ENCODE measurements at places on chromosomes 3 and 15.

DNA sequence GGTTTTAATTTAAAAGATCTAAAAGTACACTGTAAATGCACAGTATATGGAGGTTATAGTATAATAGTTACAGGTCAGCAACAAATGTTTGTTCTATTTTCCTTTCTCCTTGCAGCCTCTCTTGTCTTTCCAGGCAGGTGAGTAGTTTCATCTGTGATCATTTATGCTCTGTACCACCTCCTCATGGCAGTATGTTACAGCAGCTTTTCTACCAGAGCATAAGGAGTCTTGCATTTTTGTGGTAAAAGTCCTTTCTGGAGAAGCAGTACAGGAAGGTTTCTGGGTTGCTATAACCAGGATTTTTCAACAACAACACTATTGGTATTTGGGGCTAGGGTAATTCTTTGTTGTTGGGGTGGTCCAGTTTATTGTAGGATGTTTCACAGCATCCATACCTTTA lies 59.5 kb downstream of the ZNF609 start:
- no peaks in the 10 kb centered on the region for H3K36me3 ChIP-seq
- no peaks in the 10 kb centered on the region for H3K27me3 ChIP-seq

GRCh38 chr3:115324056-115324455 lies 177.0 kb upstream of the ZBTB20 start:
- no peak overlapping the region for H3K4me3 ChIP-seq
- no peak overlapping the region for H3K27ac ChIP-seq
- no peak for DNase-seq
- H3K36me3 ChIP-seq: no peaks in the 10 kb centered on the region
- no peaks in the 10 kb centered on the region for H3K4me1 ChIP-seq

DNA sequence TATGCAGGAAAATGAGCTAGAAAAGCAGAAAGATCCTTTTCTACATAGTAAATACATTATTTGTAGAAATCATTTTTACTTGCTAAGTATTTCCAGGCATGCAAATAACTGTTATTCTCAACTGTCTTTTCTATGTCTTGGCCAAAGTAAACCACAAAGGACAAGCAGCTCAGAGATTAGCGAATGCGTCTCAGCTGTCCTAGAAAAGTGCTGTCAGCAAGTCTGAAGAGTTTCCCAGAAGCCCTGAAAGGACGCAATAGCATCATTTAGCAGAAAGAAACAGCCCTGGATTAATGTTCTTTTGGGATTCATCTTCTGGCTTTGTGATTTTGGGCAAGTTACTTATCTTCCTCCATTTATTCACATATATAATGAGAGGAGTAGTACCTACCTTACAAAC lies 100.3 kb downstream of the ZIC1 start:
- H3K27me3 ChIP-seq: no peaks in the 10 kb centered on the region
- no peaks in the 10 kb centered on the region for H3K4me1 ChIP-seq
- no peak for DNase-seq
- no peaks in the 10 kb centered on the region for H3K36me3 ChIP-seq
- H3K4me3 ChIP-seq: no peak overlapping the region

DNA sequence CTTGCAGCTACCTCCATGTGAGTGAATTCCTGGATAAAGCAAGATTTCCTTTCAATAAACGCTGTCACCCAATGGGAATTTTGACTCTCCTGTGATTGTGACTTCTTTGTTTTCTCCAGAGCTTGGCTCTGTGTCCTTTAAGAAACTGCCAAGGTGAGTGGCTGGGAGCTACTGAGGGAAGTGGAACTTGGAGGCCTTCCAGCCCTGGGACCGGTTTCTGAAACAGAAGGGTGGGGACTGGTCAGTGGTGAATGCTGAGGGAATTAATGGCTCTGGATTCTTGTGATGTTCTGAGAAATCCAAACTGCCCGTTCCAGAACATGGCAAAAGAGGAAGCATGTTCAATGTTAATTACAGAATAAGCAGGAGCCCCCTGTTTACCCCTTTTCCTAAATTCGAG lies 41.1 kb upstream of the MYZAP start:
- no peak overlapping the region for H3K27ac ChIP-seq
- no peak overlapping the region for H3K4me3 ChIP-seq
- no peaks in the 10 kb centered on the region for H3K36me3 ChIP-seq
- H3K4me1 ChIP-seq: no peaks in the 10 kb centered on the region
- no peak for DNase-seq
- H3K27me3 ChIP-seq: peaks cover 10% of the 10 kb centered on the region

- H3K27me3 ChIP-seq: no peaks in the 10 kb centered on the region
- no peaks in the 10 kb centered on the region for H3K36me3 ChIP-seq
- no peak overlapping the region for H3K4me3 ChIP-seq
- DNase-seq: no peak
- no peak overlapping the region for H3K27ac ChIP-seq
- H3K4me1 ChIP-seq: no peaks in the 10 kb centered on the region
These were observed 51.3 kb upstream of the MTMR10 start for GRCh38 chr15:31042751-31043150.

GRCh38 chr3:54086652-54087405 lies 35.5 kb upstream of the CACNA2D3 start:
- H3K27ac ChIP-seq: no peak overlapping the region
- no peaks in the 10 kb centered on the region for H3K4me1 ChIP-seq
- H3K36me3 ChIP-seq: no peaks in the 10 kb centered on the region
- H3K4me3 ChIP-seq: no peak overlapping the region

DNA sequence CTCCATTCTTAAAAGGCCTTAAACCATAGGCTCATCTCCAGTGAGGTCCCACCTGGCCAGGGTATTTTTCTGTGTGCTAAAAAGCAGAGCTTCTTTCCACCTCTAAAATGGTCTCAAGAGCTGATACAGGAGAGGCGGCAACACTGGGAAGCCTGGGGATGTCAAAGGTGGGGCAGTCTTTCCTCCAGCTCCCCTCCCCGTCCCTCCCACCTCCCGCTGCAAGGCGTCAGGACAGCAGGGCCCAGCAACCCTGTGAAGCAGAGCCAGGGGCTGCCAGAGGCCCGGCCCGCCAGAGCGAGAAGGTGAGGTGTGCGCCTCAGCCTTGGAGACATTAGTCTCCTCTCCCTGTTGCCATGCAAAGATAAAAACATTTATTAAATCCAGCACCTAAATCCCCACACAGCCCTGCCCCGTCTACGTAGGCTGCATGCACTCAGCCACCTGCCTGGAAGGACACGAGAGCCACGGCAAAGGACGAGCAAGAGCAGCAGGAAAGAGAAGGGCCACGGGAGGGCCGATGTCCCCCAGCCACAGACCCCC lies 75.6 kb downstream of the FAM174B start:
- DNase-seq: no peak
- H3K36me3 ChIP-seq: no peaks in the 10 kb centered on the region
- no peak overlapping the region for H3K27ac ChIP-seq
- H3K27me3 ChIP-seq: peaks cover 3% of the 10 kb centered on the region
- no peaks in the 10 kb centered on the region for H3K4me1 ChIP-seq

DNA sequence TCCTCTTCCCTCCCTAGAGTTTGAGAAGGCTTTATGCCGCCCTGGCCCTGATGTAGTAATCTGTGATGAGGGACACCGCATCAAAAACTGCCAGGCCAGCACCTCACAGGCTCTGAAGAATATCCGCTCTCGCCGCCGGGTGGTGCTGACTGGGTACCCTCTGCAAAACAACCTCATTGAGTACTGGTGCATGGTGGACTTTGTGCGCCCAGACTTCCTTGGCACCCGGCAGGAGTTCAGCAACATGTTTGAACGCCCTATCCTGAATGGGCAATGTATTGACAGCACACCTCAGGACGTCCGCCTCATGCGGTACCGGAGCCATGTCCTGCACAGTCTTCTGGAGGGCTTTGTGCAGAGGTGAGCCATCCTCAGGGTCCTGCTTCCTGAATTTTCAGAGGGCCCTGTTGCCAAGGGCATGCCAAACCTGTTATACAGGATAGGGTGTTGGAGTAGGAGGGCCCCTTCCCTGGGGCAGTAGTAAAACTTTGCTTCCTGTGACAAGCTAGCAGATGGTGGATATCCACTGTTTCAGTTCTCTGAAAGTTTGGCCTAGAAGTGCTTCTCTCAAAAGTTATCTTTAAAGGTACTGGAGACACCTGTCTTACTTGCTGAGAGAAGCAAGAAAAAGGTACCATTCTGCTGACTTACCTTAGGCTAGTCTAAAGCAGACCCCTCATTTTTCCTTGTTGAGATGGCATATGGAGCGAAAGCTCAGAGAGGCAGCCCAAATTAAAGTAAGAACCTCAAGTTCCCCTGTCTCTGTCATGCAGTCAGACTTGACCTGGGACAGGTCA lies 33.7 kb upstream of the TEX264 start:
- no peak overlapping the region for H3K27ac ChIP-seq
- no peaks in the 10 kb centered on the region for H3K4me1 ChIP-seq
- no peaks in the 10 kb centered on the region for H3K27me3 ChIP-seq
- H3K4me3 ChIP-seq: no peak overlapping the region

GRCh38 chr3:127108796-127109195 lies 84.1 kb upstream of the PRR23E start:
- H3K4me3 ChIP-seq: no peak overlapping the region
- no peaks in the 10 kb centered on the region for H3K36me3 ChIP-seq
- H3K4me1 ChIP-seq: no peaks in the 10 kb centered on the region

DNA sequence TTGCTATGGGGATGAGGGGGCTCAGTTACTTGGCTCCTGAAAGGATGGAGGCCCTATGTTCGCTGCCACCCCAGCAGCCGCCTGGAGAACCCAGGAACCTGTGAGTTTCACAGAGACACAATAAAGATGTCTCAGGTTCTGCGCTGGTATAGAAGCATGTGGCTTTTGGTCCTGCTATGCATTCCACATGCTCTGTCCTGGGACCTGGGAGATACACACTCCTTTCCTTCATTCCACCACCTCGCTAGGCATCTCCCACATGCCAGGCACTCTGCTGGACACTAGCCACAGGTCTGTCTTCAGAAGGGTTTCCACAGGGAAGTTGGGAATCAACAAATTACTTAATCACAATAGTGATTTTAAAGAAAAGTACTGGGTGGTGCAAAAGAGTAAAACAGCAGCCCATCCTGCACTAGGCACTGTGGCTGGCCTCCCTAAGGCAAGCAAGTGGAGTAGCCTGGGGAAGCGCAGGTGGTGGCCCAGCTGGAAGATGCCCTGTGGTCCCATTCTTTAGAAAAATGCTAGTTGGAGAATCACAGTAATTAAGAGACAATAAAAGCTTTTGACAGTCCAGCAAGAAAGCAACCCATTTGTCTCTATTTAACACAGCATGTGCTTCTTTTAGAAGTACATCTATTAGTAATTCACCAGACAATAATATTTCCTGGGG lies 408.9 kb upstream of the WNT5A start:
- H3K4me3 ChIP-seq: no peak overlapping the region
- DNase-seq: no peak
- peaks cover 3% of the 10 kb centered on the region for H3K27me3 ChIP-seq
- no peak overlapping the region for H3K27ac ChIP-seq
- no peaks in the 10 kb centered on the region for H3K36me3 ChIP-seq
- no peaks in the 10 kb centered on the region for H3K4me1 ChIP-seq

GRCh38 chr3:61780016-61780415 lies 218.6 kb downstream of the PTPRG start:
- H3K36me3 ChIP-seq: no peaks in the 10 kb centered on the region
- no peak overlapping the region for H3K27ac ChIP-seq
- H3K4me1 ChIP-seq: peaks cover 9% of the 10 kb centered on the region
- no peaks in the 10 kb centered on the region for H3K27me3 ChIP-seq

GRCh38 chr3:100053951-100054620 lies 60.2 kb downstream of the FILIP1L start:
- DNase-seq: no peak
- no peak overlapping the region for H3K27ac ChIP-seq
- H3K36me3 ChIP-seq: no peaks in the 10 kb centered on the region
- no peak overlapping the region for H3K4me3 ChIP-seq

GRCh38 chr3:45574067-45574494 lies 20.5 kb upstream of the LIMD1 start:
- no peaks in the 10 kb centered on the region for H3K27me3 ChIP-seq
- H3K27ac ChIP-seq: no peak overlapping the region

DNA sequence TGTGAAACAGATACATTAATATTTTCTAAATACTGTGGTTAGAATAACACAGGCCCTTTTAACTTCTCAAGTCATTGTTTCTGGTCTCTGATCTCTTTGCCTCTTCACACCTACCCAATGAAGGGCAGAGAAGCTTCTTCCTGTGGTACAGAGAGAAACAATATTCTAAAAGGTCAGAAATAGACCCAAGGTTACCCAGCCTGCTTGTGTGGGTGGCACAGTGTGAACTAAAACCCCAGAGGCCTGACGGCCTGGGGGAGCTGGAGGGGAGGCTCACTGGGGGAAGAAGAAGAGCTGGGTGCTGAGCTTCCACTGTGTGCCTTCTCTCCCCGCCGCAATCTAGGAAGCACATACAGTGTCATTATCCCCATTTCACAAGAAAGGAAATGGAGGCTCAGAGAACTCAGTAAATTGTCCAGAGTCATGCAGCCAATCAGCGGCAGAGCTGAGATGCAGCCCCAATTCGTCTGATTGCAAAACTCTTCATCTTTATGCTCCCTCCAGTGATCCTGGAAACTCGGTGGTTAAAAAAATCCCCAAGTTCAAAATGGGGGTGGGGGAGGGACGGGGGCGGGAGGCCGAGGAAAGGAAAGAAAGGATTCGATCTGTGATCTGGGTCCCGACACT lies 64.1 kb upstream of the HEG1 start:
- no peak overlapping the region for H3K4me3 ChIP-seq
- no peak overlapping the region for H3K27ac ChIP-seq
- H3K27me3 ChIP-seq: peaks cover 4% of the 10 kb centered on the region
- no peaks in the 10 kb centered on the region for H3K4me1 ChIP-seq

- H3K4me1 ChIP-seq: no peaks in the 10 kb centered on the region
- no peak for DNase-seq
- no peaks in the 10 kb centered on the region for H3K27me3 ChIP-seq
- no peak overlapping the region for H3K27ac ChIP-seq
These were observed 48.1 kb upstream of the EPHA3 start for GRCh38 chr3:89059211-89059925.

GRCh38 chr15:67224889-67225288 lies 29.6 kb downstream of the AAGAB start:
- DNase-seq: no peak
- H3K27ac ChIP-seq: no peak overlapping the region
- H3K36me3 ChIP-seq: peaks cover 13% of the 10 kb centered on the region
- no peak overlapping the region for H3K4me3 ChIP-seq
- H3K27me3 ChIP-seq: no peaks in the 10 kb centered on the region

DNA sequence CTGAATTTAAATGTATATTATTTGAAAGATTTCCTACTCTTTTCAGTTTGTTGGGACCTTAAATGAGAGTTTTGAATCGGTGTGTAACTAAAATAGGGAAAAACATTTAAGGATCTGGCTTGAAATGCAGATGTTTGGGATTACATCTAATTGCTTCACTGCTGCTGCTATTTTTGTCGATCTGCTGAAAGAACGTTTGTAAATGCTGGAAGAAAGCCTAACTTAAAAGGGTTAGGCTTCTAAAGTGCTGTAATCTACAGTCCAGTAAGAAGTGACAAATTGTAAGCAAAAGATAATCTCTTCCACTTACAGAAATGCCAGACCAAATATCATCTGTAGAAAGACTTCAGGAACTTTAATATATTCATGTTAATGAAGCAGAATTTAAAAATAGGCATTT lies 691.6 kb downstream of the ZNF385D start:
- no peaks in the 10 kb centered on the region for H3K4me1 ChIP-seq
- no peak overlapping the region for H3K27ac ChIP-seq
- no peaks in the 10 kb centered on the region for H3K27me3 ChIP-seq
- no peaks in the 10 kb centered on the region for H3K36me3 ChIP-seq
- no peak overlapping the region for H3K4me3 ChIP-seq
- DNase-seq: no peak

GRCh38 chr3:16508591-16508995 lies 4.9 kb downstream of the RFTN1 start:
- H3K27me3 ChIP-seq: no peaks in the 10 kb centered on the region
- no peak overlapping the region for H3K27ac ChIP-seq
- H3K4me1 ChIP-seq: peaks cover 44% of the 10 kb centered on the region
- H3K4me3 ChIP-seq: no peak overlapping the region
- peaks cover 28% of the 10 kb centered on the region for H3K36me3 ChIP-seq

Measured in DND-41 (cell line).